Brain pericyte (primary cell): ENCODE measurements at places on chromosomes 5 and 9.

- no peak for DNase-seq
Observed at GRCh38 chr5:6861036-6861435, 147.8 kb downstream of the TENT4A start.

DNA sequence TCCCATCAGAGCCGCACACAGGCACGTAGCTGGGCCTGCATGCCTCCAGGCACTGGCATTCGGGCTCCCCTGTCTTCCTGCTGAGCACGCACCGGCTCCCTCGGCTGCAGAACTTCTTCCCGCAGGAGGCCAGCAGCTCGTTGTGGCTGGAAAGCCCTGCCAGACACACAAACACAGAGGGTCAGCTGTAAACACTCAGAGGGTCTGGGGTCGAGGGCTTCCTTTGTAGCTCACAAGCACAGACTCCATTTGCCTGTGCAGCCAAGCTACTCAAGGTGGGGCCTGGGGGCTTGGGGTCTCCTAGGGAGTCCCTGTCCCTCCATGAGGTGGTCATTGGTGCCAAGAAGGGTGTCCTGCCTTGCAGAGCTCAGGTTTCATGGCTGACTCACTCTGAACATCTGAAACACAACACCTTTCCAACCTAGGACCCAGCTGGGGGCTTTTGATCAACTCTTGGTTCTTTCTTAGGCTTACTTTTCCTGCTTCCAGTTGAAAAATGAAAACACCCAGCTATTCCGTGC is 211.4 kb downstream of the FSTL4 start:
- no peak for DNase-seq

DNA sequence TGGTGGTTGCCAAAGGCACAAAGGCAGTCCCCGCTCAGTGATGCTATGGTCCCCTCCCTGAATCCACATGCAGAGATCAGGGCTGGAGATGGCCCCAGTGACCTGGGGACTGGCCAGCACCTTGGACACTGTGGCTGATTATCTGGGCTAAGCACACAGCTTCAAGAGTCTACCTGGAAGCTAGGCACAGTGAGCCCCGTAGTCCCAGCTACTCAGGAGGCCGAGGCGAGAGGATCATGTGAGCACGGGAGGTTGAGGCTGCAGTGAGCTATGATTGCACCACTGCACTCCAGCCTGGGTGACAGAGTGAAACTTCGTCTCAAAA is 8.3 kb upstream of the SCGB3A1 start:
- DNase-seq, result no peak

GRCh38 chr5:95986001-95986400 is 24.4 kb upstream of the ELL2 start:
- no peak for DNase-seq

GRCh38 chr5:22852807-22853660 is at the start of gene CDH12:
Gene CDH12, minus strand, starts transcription at chr5:22853344.
- no peak for DNase-seq

DNA sequence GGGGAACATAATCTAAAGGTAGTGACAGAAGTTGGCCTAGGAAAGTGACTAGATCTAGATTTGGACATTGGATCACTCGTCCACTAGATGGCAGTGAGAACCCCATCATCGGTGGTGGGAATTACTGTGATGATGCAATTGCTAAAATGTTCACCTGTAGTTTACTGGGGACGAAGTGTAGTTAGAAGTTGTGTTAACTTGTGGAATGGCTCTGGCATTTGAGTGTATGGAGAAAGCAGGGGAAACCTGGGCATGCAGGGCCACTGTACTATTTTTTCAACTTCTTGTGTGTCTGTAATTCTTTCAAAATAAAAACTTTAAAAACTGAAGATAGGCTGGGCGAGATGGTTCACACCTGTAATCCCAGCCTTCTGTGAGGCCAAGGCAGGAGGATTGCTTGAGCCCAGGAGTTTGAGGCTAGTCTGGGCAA is 75.5 kb downstream of the PHAX start:
- DNase-seq, result peak; percentile 7

GRCh38 chr9:8095672-8096086 is 296.1 kb upstream of the DMAC1 start:
- no peak for DNase-seq

GRCh38 chr5:25481463-25481862 is 836.7 kb upstream of the CDH10 start:
- DNase-seq, result no peak

DNA sequence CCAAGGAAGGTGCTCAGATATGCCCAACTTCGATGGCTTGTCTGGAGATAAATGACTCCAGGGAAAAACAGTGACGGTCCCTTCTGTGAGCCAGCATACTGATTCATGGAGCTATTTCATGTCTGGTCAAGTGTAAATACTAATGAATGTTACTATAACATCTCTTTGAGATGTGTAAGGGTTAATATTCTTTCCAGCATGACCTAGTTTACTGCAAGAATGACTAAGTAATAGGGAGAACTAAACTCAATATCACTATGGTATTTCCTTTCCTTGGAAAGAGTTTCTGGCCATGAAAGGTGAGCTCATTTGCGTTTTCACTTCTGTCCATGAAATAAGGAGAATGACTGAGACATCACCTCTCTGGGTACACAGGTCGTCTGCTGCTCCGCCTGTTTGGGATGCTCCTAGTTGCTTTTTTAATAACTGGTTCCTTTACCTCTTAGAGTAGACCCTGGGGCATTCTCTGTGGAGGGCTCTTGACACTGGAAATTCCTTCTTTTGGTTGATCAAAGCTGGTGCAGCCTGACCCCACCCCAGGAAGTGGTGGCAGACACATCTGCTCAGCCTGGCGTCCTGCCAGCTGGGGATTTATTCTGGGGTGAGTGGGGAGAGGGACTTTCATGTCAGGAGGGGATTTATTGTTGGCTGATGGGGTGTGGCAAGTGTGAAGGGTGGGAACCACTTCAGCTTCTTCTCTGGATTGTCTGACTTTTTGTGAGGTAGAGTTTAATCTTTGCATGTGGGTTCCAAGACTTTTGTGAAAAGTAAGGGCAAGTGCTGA is 250.0 kb upstream of the MPDZ start:
- DNase-seq, result no peak

DNA sequence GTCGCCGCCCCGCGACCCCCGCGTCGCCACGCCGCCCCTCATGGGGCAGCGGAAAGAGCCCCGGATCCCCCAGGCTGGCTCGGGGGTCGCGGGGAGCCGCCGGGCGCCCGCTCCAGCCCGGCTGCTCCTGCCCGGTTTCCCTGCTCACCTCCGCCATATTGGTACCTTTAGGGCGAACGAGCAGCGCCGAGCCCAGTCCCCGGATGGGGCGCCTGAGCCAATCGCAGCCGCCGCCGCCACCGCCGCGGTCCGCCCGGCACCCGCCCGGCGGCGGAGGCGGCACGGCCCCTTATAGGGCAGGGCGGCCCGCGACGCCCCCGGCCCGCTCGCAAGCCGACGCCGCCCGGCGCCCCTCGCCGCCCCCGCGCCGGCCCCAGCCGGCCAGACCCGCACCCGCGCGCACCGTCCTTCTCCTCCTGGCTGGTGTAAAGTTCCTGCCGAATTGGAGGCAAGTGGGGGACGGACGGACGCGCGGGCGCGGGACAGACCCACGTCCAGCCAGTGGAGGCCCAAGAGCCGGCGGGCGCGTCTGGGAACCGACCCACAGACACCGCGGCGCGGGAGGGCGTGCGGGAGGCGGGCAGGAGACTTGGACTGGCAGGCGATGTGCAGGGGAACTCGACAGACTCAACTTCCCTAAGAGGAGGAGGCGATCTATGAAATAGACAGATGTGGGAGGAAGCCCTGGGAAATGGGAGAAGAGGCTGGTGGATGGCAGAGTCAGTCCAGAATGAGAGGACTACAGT is at the start of gene MIER3:
TSS of gene MIER3 (minus strand) at position 178 of the 746 bp plus-strand sequence. CDS start at position 157, 21 bp downstream.
- no peak for DNase-seq

DNA sequence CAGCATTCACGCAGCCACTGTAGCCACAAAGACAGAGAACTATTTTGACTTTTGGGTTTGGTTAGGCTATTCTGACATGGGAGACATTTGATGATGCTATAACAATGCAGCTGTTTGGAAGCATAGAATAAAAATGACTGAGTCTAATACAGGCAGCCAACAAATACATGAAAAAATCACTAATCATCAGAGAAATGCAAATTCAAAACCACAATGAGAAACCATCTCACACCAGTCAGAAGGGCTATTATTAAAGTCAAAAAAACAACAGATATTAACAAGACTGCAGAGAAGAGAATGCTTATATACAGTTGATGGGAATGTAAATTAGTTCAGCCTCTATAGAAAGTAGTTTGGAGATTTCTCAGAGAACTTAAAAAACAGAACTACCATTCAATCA is 107.1 kb upstream of the POC5 start:
- no peak for DNase-seq

- DNase-seq, result no peak
Observed at GRCh38 chr5:6722015-6722414, 8.8 kb downstream of the TENT4A start.
